Fibroblast of skin of scalp (primary cell): ENCODE measurements at places on chromosomes 11 and 22.

GRCh38 chr11:134586726-134587125 lies 174.7 kb upstream of the B3GAT1 start:
- no peak for DNase-seq

GRCh38 chr11:104895634-104896033 lies 2.6 kb downstream of the CASP12 start:
- no peak for DNase-seq

- DNase-seq, result no peak
These were observed 91.4 kb downstream of the NELL1 start for GRCh38 chr11:20760811-20761210.

GRCh38 chr22:27260087-27260698 lies 541.4 kb downstream of the MN1 start:
- DNase-seq, result peak; percentile 43

- no peak for DNase-seq
These were observed 21.8 kb downstream of the OSBPL5 start for GRCh38 chr11:3143136-3143880.

DNA sequence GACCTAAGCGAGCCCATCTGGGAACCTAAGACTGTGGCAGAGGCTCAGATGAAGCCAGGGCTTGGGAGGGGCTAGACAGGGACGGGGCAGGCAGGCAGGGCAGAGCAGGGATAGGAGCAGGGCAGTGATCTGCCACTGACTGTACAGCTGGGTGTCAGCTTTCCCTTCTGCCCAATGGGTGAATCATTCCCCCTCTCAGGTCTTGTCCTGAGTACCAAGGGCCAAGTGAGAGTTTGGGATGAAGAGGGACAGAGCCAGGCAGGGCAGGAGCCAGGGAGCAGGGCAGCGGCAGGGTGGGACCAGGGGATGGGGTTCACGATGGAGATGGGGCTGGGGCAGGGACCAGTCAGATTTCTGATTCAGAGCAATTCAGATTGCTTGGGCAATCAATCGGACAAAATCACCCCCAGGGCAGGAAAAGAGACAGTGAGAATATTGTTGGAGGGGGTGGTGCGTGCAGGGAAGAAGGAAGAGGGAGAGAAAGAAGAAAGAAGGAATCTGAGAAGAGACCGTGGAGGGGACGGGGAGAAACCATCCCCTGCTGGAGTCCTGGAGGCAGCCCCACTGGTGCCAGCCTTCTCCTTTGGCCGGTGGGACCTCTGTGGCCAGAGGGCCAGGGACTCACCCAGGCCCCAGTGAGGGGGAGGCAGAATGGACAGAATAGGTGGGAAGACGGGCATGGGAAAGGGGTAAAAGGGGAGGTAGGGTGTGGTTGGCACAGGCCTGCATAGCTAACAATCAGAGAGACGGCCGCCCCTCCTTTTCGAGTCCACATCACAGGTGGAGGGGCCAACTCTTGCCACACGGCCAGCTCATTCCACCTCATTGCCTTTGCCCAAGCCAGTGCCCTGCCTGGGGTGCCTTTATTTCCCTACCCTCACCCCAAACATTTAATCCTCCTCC lies 47.2 kb downstream of the CYTH4 start:
- peak; percentile 20 for DNase-seq

- DNase-seq, result peak; percentile 18
These were observed 4.3 kb upstream of the PATZ1 start for GRCh38 chr22:31350410-31350863.

GRCh38 chr11:113147249-113147648 lies 167.1 kb upstream of the TTC12 start:
- no peak for DNase-seq

DNA sequence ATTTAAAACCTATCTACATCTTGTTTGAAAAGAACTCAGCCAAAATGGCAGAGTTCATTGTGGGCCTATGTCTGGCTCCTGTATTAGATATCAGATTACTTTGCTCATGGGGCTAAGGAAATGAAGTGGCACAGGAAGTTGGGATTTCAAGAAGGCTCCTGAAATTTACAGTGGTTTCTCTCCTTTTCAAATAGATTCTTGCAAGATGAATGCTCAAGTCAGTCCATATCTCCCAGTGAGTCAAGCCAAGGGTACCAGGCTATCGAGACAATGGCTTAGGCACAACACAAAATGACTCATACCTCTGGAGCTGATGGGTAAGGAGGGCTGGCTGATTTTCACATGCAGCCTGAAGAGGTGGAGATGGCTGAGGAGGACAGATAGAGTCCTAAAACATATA lies 24.1 kb upstream of the APOA1 start:
- DNase-seq, result peak; percentile 72
